ENCODE measurements at places on chromosomes 4 and X. TPM values are rescaled to one million over a fixed set of nuclear protein-coding genes. Genes with fewer than 3 reads are reported as not detected.
A peak's percentile ranks its signal among the peaks of the same experiment; 100 is the strongest.

DNA sequence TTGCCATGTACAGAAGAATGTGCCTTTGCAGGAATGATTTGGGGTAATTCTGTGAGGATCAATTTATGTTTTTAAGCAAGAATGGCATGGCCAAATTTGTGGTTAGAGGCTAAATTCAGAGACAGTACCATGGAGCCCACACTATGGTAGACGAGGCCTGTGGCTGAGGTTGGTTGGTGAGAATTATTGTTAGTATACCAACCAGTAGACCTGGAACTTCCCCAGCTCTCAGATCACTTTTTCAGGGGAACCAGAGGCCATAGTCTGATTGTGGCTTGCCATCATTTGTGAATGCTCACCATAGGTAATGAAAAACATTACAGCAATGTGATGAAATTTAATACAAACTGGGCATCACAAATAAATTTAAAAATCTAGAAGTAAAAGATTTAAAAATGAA is 56.3 kb downstream of the SHISA3 start:
- peaks cover 4% of the 10 kb centered on the region for H3K36me3 ChIP-seq
- peaks cover 14% of the 10 kb centered on the region for H3K4me1 ChIP-seq
- DNase-seq: no peak
- no peaks in the 10 kb centered on the region for H3K27me3 ChIP-seq

- H3K4me3 ChIP-seq: no peak overlapping the region
- H3K4me1 ChIP-seq: no peaks in the 10 kb centered on the region
- H3K27me3 ChIP-seq: no peaks in the 10 kb centered on the region
- no peak for DNase-seq
- no peak overlapping the region for H3K27ac ChIP-seq
- H3K36me3 ChIP-seq: no peaks in the 10 kb centered on the region
Measured at GRCh38 chr4:171983935-171984805, 171.0 kb downstream of the GALNTL6 start.

GRCh38 chr4:23241408-23241807 is 548.7 kb downstream of the GBA3 start:
- no peak for DNase-seq
- no peaks in the 10 kb centered on the region for H3K36me3 ChIP-seq
- no peaks in the 10 kb centered on the region for H3K4me1 ChIP-seq
- H3K4me3 ChIP-seq: no peak overlapping the region

DNA sequence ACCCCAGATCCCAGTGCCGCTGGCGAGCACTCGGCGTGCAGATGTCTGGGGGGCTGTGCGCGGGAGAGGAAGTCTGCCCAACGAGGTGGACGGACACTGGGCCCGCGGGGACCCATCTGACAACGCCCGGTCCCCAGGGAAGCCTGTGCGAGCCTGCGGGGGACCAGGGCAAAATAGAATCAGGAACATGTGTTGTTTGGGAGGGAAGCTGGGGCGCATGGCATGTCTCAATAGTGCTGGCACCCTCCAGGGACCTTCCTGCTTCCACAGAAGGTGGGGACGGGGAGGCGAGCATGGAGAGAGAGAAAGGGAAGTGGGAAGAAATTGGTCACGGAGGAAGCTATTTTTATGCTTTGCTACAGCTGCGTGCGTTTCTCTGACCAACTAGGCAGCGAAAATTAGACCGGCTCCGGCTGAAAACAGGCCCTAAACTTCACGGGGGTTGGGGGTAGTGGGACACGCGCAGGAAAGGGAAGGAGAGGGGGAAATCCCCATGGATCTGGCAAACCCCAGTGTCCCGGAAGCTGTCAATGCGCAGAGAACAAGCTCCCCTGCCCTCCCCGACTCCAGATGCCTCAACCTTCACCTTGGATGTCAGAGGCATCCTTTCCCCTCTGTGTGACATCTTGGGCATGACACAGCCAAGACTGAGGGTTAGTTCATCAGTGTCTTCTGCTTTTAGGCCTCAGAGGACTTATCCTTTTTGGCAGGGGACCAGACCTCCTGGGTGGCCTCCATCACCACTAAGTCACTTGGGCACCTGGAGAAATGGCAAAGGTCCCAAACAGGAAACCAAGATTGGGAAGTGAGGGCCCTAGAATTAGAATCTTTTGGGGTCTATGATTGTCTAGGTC is 169.8 kb upstream of the BCOR start:
- no peaks in the 10 kb centered on the region for H3K36me3 ChIP-seq
- no peak for DNase-seq
- no peaks in the 10 kb centered on the region for H3K27me3 ChIP-seq
- peaks cover 12% of the 10 kb centered on the region for H3K4me1 ChIP-seq
- no peak overlapping the region for H3K27ac ChIP-seq

- no peak overlapping the region for H3K27ac ChIP-seq
- no peaks in the 10 kb centered on the region for H3K4me1 ChIP-seq
- H3K27me3 ChIP-seq: no peaks in the 10 kb centered on the region
- no peak overlapping the region for H3K4me3 ChIP-seq
- DNase-seq: no peak
- no peaks in the 10 kb centered on the region for H3K36me3 ChIP-seq
Measured at GRCh38 chr4:27357283-27357682, 496.6 kb downstream of the STIM2 start.

GRCh38 chrX:48086082-48086481 is 14.6 kb upstream of the ZNF630 start:
- no peaks in the 10 kb centered on the region for H3K36me3 ChIP-seq
- H3K4me1 ChIP-seq: no peaks in the 10 kb centered on the region
- H3K4me3 ChIP-seq: no peak overlapping the region
- H3K27ac ChIP-seq: no peak overlapping the region

- no peak overlapping the region for H3K4me3 ChIP-seq
- H3K36me3 ChIP-seq: no peaks in the 10 kb centered on the region
- no peak overlapping the region for H3K27ac ChIP-seq
- DNase-seq: no peak
Measured at GRCh38 chr4:41885456-41885855, 49.8 kb upstream of the TMEM33 start.

DNA sequence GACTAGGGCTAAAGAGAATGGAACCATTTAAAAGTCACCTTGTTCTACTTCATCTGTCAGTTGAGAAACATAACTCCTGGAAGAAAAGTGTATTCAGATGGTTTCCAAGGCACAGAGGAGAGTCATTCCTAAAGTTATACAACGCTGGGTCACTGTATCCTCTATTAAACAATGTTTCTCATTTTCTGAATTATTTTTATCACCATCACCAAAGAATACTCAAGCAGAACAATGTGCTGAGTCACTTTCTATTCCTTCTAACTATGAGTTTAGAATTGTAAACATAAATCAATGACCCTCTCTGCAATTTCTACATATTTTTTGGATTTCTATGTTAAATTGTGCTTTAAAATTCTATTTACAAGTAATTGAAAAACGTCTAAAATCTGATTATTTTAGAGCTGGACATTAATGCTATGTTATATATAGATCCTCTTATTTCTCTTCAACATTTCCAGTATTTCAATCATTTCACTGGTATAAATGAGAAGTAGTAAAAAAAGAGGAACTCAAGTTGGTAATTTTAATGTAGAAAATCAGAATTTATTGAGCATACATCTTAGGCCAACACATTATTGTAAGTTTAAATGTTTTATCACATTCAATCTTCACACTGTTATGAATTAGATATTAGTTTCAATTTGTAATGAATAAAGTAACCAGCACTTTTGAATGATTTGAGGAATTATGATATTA is 7.5 kb downstream of the DTHD1 start:
- peaks cover 2% of the 10 kb centered on the region for H3K4me1 ChIP-seq
- no peak overlapping the region for H3K4me3 ChIP-seq
- no peak for DNase-seq
- no peak overlapping the region for H3K27ac ChIP-seq
- no peaks in the 10 kb centered on the region for H3K27me3 ChIP-seq

DNA sequence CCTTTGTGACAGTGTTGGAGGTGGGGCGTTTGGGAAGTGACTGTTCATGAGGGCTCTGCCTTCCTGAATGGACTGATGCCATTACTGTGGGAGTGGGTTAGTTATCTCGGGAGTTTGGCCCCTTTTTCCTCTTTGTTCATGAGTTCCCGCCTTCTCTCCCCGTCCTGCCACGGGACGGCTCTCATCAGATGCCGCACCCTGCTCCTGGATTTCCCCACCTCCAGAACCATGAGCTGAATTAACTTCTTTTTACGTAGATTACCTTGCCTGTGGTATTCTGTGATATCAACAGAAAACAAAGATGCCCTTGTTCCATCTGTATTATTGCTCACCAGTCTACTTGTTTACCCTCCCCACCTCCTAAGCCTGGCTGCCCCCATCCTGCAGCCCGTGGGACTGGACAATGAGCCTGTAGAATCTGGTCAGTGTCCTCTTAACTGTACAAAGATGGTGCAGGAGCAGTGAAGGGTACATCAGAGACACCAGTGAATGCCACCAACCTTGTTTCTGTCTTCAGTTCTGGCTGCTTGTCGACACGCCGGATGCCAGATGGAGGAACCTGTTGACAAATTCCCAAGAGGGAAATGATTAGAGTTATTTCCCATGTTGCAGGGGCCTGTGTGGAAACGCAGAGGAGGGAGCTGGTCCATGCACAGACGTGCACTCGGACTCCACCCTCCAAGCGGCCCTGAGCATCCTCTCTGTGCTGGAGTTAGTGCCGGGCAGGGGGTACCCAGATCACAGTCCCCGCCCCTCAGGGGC is 104.7 kb downstream of the ABLIM2 start:
- H3K36me3 ChIP-seq: peaks cover 2% of the 10 kb centered on the region
- H3K27me3 ChIP-seq: no peaks in the 10 kb centered on the region
- H3K27ac ChIP-seq: no peak overlapping the region

- no peak overlapping the region for H3K4me3 ChIP-seq
- H3K27ac ChIP-seq: no peak overlapping the region
- no peaks in the 10 kb centered on the region for H3K27me3 ChIP-seq
Measured at GRCh38 chr4:40183615-40184411, 13.0 kb upstream of the RHOH start.

GRCh38 chr4:84907145-84907544 is 59.3 kb downstream of the WDFY3 start:
- no peak overlapping the region for H3K4me3 ChIP-seq
- H3K4me1 ChIP-seq: peaks cover 7% of the 10 kb centered on the region
- H3K27ac ChIP-seq: no peak overlapping the region
- H3K36me3 ChIP-seq: peaks cover 24% of the 10 kb centered on the region

DNA sequence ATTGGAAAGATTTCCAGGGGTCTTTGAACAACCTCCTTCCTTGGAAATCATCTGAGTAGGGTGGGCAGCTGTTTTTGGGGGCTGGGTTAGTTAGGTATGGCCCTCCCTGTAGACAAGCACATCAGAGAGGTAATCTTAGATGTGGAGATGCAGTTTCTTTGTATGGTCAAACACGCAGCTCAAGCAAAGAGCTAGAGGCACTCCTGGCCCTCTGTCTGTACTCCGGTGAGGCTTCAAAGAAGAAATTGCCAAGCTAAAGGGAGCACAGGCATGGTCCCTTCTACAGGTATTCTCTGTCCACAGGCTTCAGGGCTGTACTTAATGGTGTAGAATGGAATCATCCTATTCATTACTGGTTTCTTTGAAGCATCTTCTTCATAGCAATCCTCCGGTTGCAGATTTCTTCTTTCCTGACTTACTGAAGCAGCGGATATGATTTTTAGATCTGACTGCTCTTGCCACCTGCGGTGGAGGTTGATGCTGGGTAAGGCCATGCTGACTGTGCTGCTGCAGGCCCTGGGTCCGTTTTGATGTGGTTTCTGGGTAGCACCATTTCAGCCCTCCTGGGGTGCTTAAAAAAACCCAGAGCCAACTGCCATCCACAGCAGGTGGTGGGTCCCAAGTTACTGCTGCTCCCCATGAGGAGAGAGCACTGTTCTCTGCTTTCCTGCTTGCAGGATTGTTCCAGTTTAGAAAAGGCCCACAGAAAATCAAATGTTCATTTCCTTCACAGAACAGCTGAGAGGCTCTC is 318.9 kb upstream of the GATB start:
- H3K27me3 ChIP-seq: peaks cover 24% of the 10 kb centered on the region
- no peak overlapping the region for H3K27ac ChIP-seq
- no peak overlapping the region for H3K4me3 ChIP-seq
- DNase-seq: no peak
- no peaks in the 10 kb centered on the region for H3K36me3 ChIP-seq

- no peak overlapping the region for H3K27ac ChIP-seq
- no peaks in the 10 kb centered on the region for H3K27me3 ChIP-seq
- H3K36me3 ChIP-seq: peaks cover 12% of the 10 kb centered on the region
- H3K4me3 ChIP-seq: no peak overlapping the region
- no peak for DNase-seq
- no peaks in the 10 kb centered on the region for H3K4me1 ChIP-seq
Measured at GRCh38 chr4:112645541-112646329, 8.8 kb downstream of the LARP7 start.

DNA sequence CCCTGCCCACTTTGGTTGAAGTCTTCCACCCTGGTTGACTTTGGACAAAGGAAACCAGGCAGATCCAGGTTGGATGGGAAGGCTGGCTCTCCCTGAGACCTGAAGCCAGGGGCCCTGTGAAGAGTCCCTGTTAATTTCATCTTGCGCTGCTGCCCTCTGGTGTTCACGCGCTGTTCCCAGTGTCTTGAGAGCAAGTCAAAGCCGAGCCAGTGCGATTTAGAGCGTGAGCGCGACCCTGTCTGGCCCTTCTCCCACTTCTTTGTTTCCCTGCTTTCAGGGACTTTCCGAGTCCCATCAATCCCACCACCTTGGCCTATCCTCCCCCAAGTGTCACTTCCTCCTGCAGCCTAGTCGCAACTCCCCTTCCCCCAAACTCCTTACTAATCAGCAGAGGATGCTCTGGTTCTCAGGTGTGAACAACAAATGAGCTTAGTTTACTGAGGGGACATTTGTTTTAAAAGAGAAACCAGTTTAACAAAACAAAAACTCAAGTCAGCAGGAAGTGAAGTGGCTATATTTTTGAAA is 25.8 kb upstream of the CHRNA9 start:
- H3K4me1 ChIP-seq: peaks cover 52% of the 10 kb centered on the region
- H3K27me3 ChIP-seq: no peaks in the 10 kb centered on the region
- H3K27ac ChIP-seq: peak overlapping the region; percentile 85

DNA sequence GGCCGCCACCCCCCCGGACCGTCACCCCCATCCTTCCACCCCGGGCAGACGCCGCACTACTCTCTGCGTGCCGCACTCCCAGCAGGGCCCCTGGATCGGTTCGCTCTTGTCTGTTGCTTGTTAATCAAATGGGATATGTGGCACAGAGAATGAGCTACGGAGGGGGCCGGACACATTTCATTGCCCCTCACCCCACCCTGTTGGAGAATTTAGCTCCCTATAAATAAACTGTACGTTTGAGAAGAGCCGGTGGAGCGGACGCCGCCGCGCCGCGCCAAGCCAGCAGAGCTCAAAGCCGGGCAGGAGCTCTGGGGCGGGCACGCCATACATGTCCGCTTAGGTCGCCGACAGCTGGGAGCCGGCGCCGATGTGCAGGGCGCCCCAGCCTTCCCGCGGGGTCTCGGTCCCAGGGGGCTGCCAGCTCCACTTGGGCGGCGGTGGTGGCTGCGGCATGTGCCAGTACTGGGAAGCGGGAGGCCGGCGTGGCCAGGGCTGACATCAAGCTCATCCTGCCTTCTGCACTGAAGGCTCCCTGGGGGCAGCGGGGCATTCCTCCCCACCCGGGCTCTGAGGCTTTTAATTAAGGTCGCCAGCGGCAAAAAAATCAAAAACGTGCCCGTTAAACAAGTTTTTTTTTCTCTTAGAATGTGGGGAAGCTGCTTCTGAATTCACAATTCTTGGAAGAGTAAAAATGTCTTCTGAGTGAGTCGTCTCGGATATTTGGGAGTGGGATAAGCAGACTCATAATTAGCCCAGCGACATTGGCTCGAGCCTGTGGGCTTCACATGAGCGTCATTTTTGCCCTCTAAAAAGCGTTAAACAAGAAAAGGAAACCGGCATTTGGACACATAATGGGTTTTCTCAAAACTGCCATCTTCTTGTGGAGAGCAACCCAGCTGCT is 1.1 kb upstream of the PCDH19 start:
- H3K4me1 ChIP-seq: peaks cover 29% of the 10 kb centered on the region
- no peak for DNase-seq
- peak overlapping the region; percentile 99 for H3K4me3 ChIP-seq

Gene MTHFD2L
- total RNA-seq: 11.2 TPM

Gene TMSB15A
- total RNA-seq: 109 TPM

Gene NRK
- 136 TPM for total RNA-seq

Gene EDNRA
- 37.6 TPM for total RNA-seq

Gene ASMTL
- total RNA-seq: 31.5 TPM

Gene DCLK2
- 24.9 TPM for total RNA-seq

Gene NDP
- 1.1 TPM for total RNA-seq

Gene MAB21L2
- total RNA-seq: 0.55 TPM

Measured in type B pancreatic cell (in vitro differentiated cells).